ENCODE measurements at places on chromosomes 3 and 15.

GRCh38 chr3:117844676-117845075 is 1135.1 kb downstream of the TUSC7 start:
- no peak for DNase-seq

GRCh38 chr3:159795042-159795441 is 193.6 kb upstream of the IL12A start:
- DNase-seq: no peak

GRCh38 chr3:124453189-124453588 is 277.1 kb upstream of the UMPS start:
- no peak for DNase-seq

DNA sequence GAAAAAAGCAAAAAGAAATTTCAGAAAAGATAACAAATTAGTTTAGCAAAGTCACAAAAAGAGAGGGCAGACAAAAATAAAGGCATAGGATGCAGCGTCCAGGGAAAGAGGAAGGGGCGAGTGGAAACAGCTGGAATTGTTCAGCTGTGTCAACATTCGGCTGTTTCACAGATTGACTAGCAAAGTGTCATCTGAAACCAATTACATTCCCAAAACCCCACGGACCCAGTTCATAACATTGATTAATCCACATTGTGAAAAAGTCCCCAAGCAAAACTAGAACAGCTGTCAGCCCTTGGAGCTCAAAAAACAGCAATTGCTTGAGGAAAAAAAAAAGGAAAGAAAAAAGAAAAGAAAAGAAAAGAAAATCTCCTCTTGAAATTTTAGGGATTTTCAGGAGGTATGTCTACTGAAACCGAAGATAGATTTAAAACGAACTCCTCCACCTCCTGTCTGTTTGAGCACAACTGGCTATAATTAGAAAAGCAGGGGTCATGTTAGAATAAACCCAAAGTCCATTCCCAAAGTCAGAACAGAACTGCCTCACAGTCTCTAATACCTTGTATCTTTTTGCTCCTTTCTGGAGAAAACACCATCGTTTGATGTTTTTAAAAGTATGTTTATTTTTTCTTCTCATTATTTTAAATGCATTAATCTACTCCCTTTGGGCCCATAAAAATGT is 159.6 kb downstream of the RORA start:
- DNase-seq: no peak

DNA sequence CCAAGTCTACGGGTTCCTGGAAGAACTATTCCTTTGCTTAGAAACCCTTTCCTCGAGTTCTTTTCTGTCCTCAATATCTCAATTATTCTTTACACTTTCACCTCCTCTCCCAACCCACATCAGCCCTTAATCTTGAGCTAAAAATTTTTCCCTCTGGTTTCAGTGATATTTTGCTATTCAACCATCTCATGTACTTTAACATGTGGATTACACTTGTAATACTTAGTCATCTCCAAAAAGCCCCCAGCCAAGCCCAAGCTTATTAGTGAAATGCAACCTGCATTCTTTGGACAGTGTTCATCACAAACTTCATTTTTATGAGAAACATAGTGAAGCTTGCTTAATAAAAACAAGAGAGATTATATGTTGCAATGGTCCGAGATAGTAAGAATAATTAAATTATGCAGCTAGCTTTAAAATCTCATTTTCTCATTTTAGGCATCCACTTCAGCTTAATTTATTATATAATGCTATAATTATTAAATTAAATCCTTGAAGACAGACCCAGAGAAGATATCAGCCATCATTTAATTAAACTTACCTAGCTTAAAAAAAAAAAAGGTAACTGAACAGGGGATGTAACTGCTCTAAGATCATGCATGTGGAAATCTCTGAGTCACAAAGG is 534.5 kb upstream of the TBL1XR1 start:
- DNase-seq: no peak
